ENCODE measurements at places on chromosomes 3 and 15. TPM values are rescaled to one million over a fixed set of nuclear protein-coding genes. Genes with fewer than 3 reads are reported as not detected.

The MESP2 gene
- 0.99 TPM for total RNA-seq

The TGM4 gene
- total RNA-seq = not detected

The ARMC8 gene
- 49.6 TPM for total RNA-seq

The LMAN1L gene
- total RNA-seq = not detected

The TAGLN3 gene
- 0.51 TPM for total RNA-seq

The RLBP1 gene
- total RNA-seq = not detected

The SLC27A2 gene
- total RNA-seq = 0.66 TPM

The TFRC gene
- 169 TPM for total RNA-seq

The LTK gene
- total RNA-seq = 0.99 TPM

The CNTN3 gene
- total RNA-seq = 8.3 TPM

The HRH1 gene
- total RNA-seq = 30.6 TPM

The EFHB gene
- 1.0 TPM for total RNA-seq

The LRRC57 gene
- 13.9 TPM for total RNA-seq

The CACNA2D2 gene
- under 0.01 TPM for total RNA-seq

The NMNAT3 gene
- 2.8 TPM for total RNA-seq

The CPLX3 gene
- total RNA-seq = not detected

The SLC22A14 gene
- 0.17 TPM for total RNA-seq

The CD80 gene
- total RNA-seq = under 0.01 TPM

The ZDHHC19 gene
- not detected for total RNA-seq

The MOBP gene
- total RNA-seq = not detected

The CD200 gene
- total RNA-seq = 0.17 TPM

The APPL1 gene
- total RNA-seq = 45.7 TPM

The PTH1R gene
- 4.3 TPM for total RNA-seq

The PLCL2 gene
- total RNA-seq = 11.0 TPM

The SLC9C1 gene
- not detected for total RNA-seq

The TNNC1 gene
- total RNA-seq = 0.51 TPM

The ARPP21 gene
- total RNA-seq = not detected

The PEX5L gene
- 0.51 TPM for total RNA-seq

The ACAA1 gene
- 26.5 TPM for total RNA-seq

The RASL12 gene
- 50.5 TPM for total RNA-seq

The GHSR gene
- total RNA-seq = not detected

The CHST2 gene
- total RNA-seq = 3.9 TPM

The PRTG gene
- total RNA-seq = 4.0 TPM

The SHISA5 gene
- 92.7 TPM for total RNA-seq

The PCLAF gene
- 53.2 TPM for total RNA-seq

The RBPMS2 gene
- total RNA-seq = not detected

The ALS2CL gene
- 19.7 TPM for total RNA-seq

The SLC15A2 gene
- total RNA-seq = 0.26 TPM

The FRMD5 gene
- total RNA-seq = 4.3 TPM

The SNX1 gene
- 42.9 TPM for total RNA-seq

The LINGO1 gene
- total RNA-seq = not detected

The PARP6 gene
- total RNA-seq = 27.4 TPM

The GNB5 gene
- total RNA-seq = 40.3 TPM

The SPATA12 gene
- total RNA-seq = not detected

The CPN2 gene
- total RNA-seq = not detected

The RTP1 gene
- not detected for total RNA-seq

The SLITRK3 gene
- not detected for total RNA-seq
